Vagina (tissue), 2 donors: ENCODE measurements at places on chromosomes 1 and 21.

- no peak for DNase-seq
- peaks cover 6% of the 10 kb centered on the region for H3K4me1 ChIP-seq
- no peak overlapping the region for H3K27ac ChIP-seq
- no peak overlapping the region for H3K4me3 ChIP-seq
- no peaks in the 10 kb centered on the region for H3K36me3 ChIP-seq
Measured at GRCh38 chr1:47757226-47757975, 239.8 kb downstream of the TRABD2B start.

DNA sequence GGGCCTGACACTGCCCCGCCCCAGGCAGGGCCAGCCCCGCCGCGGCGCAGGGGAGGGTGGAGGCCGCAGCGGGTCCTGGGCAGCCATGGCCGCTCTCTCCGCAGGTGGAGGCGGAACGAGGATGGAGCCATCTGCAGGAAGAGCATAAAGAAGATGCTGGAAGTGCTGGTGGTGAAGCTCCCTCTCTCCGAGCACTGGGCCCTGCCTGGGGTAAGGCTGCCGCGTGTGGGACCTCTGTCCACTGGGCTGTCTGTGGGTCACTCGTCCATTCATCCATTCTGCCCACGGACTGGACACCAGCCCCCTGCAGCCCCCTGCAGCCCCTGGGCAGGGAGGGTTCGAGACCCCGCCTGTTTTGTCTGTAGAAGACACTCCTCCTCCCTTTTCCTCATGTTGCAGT lies 18.4 kb upstream of the LRRC3 start:
- no peaks in the 10 kb centered on the region for H3K36me3 ChIP-seq
- H3K27me3 ChIP-seq = no peaks in the 10 kb centered on the region
- H3K4me3 ChIP-seq = no peak overlapping the region
- H3K27ac ChIP-seq = no peak overlapping the region

DNA sequence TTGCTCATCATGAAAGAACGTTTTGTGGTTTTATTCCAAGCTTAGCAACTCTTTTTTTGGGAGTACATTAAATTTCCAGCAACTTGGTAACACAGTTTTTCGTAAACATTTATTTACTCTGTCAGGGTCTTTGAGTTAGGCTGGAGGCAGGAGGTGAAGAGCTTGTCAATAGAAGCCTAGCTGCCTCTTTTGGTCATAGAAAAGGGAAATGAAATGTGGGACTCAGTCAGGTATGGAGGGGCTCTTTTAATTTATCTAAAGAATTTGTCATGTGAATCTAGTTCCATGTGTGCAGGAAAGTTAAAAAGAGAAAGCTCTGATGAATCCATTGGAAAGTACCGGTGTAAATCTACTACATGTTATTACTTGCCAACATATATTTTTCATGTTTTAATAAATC lies 45.9 kb upstream of the PRMT6 start:
- H3K4me3 ChIP-seq = no peak overlapping the region
- H3K27ac ChIP-seq = no peak overlapping the region
- no peaks in the 10 kb centered on the region for H3K4me1 ChIP-seq
- H3K27me3 ChIP-seq = no peaks in the 10 kb centered on the region
- no peaks in the 10 kb centered on the region for H3K36me3 ChIP-seq
- DNase-seq = no peak

DNA sequence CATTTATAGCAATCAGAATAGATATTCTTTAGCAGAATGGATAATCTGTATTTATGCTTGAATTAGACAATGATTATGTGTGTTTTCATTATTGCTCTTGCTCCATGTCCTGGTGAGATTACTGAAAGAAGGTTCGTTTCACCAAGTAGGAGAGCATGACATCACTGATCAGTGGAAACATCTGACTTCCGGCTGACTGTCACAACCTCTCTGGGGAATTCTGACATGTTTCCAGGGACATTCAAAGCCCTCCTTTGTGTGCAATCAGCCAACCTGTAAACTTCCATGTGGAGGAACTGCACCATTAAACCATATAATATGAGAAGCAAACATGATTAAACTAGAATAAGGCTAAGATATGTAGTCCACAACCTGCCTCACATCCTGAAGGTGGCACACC lies 424.8 kb upstream of the ADGRL4 start:
- H3K36me3 ChIP-seq = no peaks in the 10 kb centered on the region
- no peak for DNase-seq
- no peak overlapping the region for H3K4me3 ChIP-seq
- no peaks in the 10 kb centered on the region for H3K27me3 ChIP-seq
- H3K4me1 ChIP-seq = no peaks in the 10 kb centered on the region
- H3K27ac ChIP-seq = no peak overlapping the region

GRCh38 chr1:38745476-38746401 lies 113.8 kb downstream of the RRAGC start:
- H3K27me3 ChIP-seq = no peaks in the 10 kb centered on the region
- H3K36me3 ChIP-seq = no peaks in the 10 kb centered on the region
- H3K4me3 ChIP-seq = no peak overlapping the region
- H3K4me1 ChIP-seq = no peaks in the 10 kb centered on the region

- no peak overlapping the region for H3K27ac ChIP-seq
- no peaks in the 10 kb centered on the region for H3K36me3 ChIP-seq
- no peaks in the 10 kb centered on the region for H3K27me3 ChIP-seq
- DNase-seq = no peak
- no peak overlapping the region for H3K4me3 ChIP-seq
- no peaks in the 10 kb centered on the region for H3K4me1 ChIP-seq
Measured at GRCh38 chr1:172163498-172164215, 256.8 kb upstream of the C1orf105 start.

DNA sequence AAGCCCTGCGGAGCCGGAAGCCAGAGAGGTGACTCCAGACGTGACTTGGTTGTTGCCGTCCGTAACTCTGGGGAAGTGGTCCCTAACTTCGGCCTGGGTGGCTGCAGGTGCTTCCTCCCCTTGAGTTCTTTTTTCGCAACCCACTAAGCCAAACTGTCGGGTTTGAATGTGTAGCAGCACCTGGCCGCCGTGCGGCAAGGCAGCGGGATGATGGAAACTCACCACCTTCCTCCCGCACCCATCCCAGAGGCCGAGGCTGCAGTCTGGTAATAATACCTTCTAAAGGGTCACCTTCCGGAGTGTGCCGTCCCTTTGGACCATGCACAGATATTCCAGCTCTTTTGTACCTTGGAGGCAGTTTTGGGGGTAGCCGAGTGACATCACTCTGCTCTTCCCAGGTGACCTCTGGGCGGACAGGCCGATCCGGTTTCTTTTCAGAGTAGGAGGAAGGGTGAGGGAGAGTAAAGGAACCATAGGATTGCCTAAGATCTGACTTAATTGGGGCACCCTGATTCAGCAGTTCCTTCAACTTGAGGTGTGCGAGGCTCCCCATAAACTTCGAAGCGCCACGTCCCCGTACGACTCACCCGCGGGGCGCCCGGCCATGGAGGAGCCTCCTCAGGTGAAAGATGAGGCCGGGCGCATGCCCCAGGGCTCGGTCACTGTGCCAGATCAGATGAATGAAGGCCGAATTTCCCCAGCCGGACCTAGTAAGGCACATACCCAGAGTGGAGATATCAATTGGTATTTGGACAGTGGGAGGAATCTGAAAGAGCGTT lies 1.0 kb downstream of the KCNK1 start:
- peaks cover 16% of the 10 kb centered on the region for H3K4me1 ChIP-seq
- DNase-seq = no peak
- peak overlapping the region; percentile 81 for H3K4me3 ChIP-seq
- no peaks in the 10 kb centered on the region for H3K27me3 ChIP-seq
- no peaks in the 10 kb centered on the region for H3K36me3 ChIP-seq

GRCh38 chr1:54816130-54816529 lies 15.0 kb upstream of the TTC22 start:
- peak; percentile 49 for DNase-seq
- H3K4me1 ChIP-seq = no peaks in the 10 kb centered on the region
- H3K27me3 ChIP-seq = no peaks in the 10 kb centered on the region

DNA sequence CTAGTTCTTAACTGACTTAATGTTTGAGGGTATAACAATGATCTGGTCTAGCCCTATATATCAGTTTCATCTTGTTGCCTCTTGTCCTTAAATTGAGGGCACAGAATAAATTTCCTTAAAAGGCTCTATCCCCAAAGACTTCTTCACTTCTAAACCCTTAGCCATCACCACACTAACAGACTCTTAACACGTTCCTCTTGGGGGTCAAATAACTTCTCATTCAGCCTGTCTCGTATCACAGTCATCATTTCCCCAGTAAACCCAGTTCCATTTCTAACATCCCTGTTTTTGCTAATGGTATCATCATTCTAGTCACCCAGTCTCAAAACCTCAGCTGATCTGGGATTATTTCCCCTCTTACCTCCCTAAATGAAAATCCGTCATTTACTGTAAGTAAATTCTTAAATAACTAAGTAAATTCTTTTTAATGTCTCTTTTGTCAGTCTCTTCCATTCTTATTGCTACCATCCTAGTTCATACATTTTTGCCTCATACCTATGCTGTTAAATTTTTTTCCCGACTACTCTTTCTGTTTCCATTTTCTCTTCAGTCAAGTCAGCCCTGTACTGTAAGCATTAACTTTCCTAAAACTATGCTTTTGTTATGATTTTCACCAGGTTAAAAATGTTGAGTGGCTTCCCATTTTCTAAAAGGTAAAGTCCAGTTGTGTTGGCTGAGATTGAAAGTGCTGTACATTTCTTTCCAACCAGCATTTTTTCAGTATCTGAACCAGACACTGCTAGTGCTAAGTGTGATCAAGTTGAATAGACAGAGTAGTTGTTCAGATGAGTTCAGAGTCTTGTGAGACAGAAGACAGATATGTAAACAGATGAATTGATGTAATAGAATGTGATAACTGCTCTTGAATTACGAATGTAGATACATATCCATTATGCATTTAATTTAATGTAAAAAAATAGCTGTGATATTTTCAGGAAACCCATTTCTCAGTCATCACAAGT lies 6.9 kb downstream of the CTTNBP2NL start:
- H3K27me3 ChIP-seq = no peaks in the 10 kb centered on the region
- H3K27ac ChIP-seq = no peak overlapping the region
- H3K4me1 ChIP-seq = peaks cover 75% of the 10 kb centered on the region
- DNase-seq = no peak

DNA sequence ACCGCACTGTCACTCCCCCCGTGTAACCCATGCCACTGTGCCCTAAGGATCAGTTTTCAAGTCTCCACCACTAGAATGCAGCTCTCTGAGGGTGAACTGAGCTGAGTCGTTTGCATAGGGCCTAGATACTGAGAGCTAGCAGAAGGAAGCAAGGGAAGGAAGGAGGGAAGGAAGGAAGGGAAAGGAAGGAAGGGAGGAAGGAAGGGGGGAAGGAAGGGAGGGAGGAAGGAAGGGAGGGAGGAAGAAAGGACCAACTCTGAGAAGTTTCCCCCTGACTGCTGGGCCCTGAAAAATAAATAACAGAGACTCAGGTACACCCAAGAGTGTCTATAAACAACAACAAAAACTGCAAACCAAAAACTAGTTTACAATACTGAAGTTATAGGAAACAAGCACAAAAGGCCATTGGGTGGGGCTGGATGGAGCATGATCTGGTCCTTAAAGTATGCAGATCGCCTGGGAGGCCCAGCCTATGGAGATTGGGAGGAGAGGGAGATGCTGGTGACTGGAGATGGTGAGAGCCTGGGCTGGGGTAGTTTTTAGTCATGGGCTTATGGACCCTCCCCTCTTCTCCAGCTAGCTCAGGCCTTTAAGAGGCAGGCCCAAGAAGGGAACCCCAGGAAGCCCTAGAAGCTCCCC lies 1.7 kb upstream of the MRPS15 start:
- no peak overlapping the region for H3K27ac ChIP-seq
- peaks cover 26% of the 10 kb centered on the region for H3K4me1 ChIP-seq
- no peak for DNase-seq
- H3K4me3 ChIP-seq = no peak overlapping the region

DNA sequence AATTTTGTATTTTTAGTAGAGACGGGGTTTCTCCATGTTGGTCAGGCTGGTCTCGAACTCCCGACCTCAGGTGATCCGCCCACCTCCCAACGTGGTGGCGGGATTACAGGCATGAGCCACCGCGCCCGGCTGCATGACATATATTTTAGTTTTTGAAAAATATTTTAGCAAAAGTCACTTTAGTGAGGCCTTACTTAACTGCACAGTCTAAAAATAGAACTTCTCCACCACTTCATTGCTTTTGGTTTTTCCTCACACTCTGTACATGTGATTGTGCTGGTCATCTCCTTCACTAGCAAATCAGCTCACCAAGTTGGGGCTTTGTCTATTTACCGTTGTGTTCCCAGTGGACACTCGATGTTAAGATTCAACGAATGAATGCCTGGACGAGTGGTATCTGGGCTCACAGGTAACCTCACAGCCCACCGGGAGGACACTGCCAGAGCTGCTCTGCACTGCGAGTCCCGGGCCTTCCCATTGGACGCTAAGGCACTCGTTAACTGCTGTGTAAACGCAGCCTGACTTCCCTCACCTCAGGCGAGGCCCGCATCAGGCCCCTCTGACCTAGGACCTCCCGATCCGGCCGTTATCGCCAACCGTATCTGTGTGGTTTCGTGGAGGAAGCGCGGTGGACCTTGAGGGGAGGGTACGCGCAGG lies 14.0 kb upstream of the ZNF692 start:
- no peaks in the 10 kb centered on the region for H3K36me3 ChIP-seq
- H3K4me3 ChIP-seq = peak overlapping the region; percentile 68
- peaks cover 8% of the 10 kb centered on the region for H3K4me1 ChIP-seq

- H3K4me1 ChIP-seq = no peaks in the 10 kb centered on the region
- no peak for DNase-seq
- H3K27me3 ChIP-seq = no peaks in the 10 kb centered on the region
- no peaks in the 10 kb centered on the region for H3K36me3 ChIP-seq
- H3K27ac ChIP-seq = no peak overlapping the region
- no peak overlapping the region for H3K4me3 ChIP-seq
Measured at GRCh38 chr21:36784947-36785346, 86.0 kb downstream of the SIM2 start.

GRCh38 chr1:46187106-46187869 lies 10.9 kb downstream of the POMGNT1 start:
- H3K27ac ChIP-seq = no peak overlapping the region
- H3K27me3 ChIP-seq = no peaks in the 10 kb centered on the region
- H3K4me1 ChIP-seq = peaks cover 52% of the 10 kb centered on the region
- DNase-seq = no peak
- H3K36me3 ChIP-seq = no peaks in the 10 kb centered on the region
- H3K4me3 ChIP-seq = no peak overlapping the region

DNA sequence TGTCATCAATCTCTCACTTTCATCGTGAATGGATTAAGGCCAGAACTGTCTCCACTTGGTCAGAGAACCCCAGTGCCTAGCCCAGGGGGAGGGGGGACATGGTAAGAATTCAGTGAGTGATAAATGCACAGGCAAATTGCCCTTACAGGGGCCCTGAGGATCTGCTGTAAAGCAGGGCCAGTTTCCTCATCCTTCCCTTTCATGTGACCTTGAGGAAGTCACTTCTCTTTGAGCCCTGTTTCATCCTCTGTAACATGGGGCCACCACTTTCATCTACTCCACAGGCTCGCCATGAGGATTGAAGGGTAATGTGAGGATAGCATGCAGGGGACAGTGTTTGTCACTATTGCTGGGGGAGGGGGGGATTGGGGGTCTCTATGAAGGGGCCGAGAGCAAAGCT lies 28.1 kb upstream of the C1QA start:
- H3K36me3 ChIP-seq = no peaks in the 10 kb centered on the region
- no peak overlapping the region for H3K27ac ChIP-seq
- H3K4me1 ChIP-seq = no peaks in the 10 kb centered on the region
- no peaks in the 10 kb centered on the region for H3K27me3 ChIP-seq
- DNase-seq = no peak

- H3K27ac ChIP-seq = no peak overlapping the region
- H3K4me1 ChIP-seq = peaks cover 52% of the 10 kb centered on the region
- no peaks in the 10 kb centered on the region for H3K27me3 ChIP-seq
- no peak for DNase-seq
- no peaks in the 10 kb centered on the region for H3K36me3 ChIP-seq
Measured at GRCh38 chr1:37846647-37847339, 12.6 kb downstream of the MTF1 start.

- DNase-seq = no peak
- H3K4me3 ChIP-seq = no peak overlapping the region
- H3K4me1 ChIP-seq = peaks cover 22% of the 10 kb centered on the region
- no peaks in the 10 kb centered on the region for H3K36me3 ChIP-seq
Measured at GRCh38 chr1:211614615-211615014, 35.7 kb upstream of the SLC30A1 start.
